ENCODE measurements at places on chromosomes 1 and 21.

- DNase-seq: no peak
Observed at GRCh38 chr1:98035602-98036002, 114.8 kb upstream of the DPYD start.

GRCh38 chr1:245621589-245621988, 466.8 kb downstream of the KIF26B start:
- no peak for DNase-seq

- DNase-seq: no peak
Observed at GRCh38 chr1:147089457-147089856, 82.8 kb downstream of the PRKAB2 start.

- DNase-seq: no peak
Observed at GRCh38 chr1:192703283-192704206, 67.6 kb downstream of the RGS13 start.

GRCh38 chr1:29649189-29650040, 413.1 kb downstream of the PTPRU start:
- DNase-seq: no peak

DNA sequence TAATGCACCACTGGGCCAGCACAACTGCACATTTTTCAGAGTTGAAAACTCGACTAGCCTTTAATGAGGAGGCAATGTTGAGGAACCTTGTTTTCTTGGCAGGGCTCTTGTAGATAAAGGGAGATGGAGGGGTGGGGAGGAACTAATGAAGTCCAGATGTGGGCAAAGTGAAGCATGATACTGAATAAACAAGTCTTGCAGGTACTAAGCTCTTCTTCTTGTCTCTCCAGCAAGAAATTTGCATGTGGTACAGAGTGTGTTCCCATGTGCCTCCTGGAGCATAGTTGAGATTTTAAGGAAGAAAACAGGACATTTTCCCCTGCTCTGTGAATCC, 47.0 kb downstream of the PLPP3 start:
- no peak for DNase-seq

- DNase-seq: no peak
Observed at GRCh38 chr1:80582980-80583379, 1217.8 kb upstream of the ADGRL2 start.

GRCh38 chr1:78176448-78176847, 130.7 kb downstream of the GIPC2 start:
- no peak for DNase-seq

GRCh38 chr1:225374996-225375395, 52.8 kb downstream of the LBR start:
- DNase-seq: no peak

GRCh38 chr1:198575798-198576641, 35.5 kb upstream of the ATP6V1G3 start:
- DNase-seq: no peak

GRCh38 chr1:211258756-211259637, at the start of gene RCOR3:
Gene RCOR3, plus strand, starts transcription at chr1:211259366. Its CDS starts 195 bp downstream, at chr1:211259561.
- DNase-seq: peak; percentile 94
